ENCODE measurements at places on chromosomes 2 and 18. TPM values are rescaled to one million over a fixed set of nuclear protein-coding genes. Genes with fewer than 3 reads are reported as not detected.

FAP gene
- polyA plus RNA-seq = 2.7 TPM

STARD6 gene
- not detected for polyA plus RNA-seq

DTNA gene
- 65.4 TPM for polyA plus RNA-seq

RIF1 gene
- polyA plus RNA-seq = 3.9 TPM

CCBE1 gene
- 0.29 TPM for polyA plus RNA-seq

RGPD3 gene
- 0.06 TPM for polyA plus RNA-seq

Measured in heart right ventricle (tissue), 16 donors.